ENCODE measurements at places on chromosomes 7 and 10. TPM values are rescaled to one million over a fixed set of nuclear protein-coding genes. Genes with fewer than 3 reads are reported as not detected.

DNA sequence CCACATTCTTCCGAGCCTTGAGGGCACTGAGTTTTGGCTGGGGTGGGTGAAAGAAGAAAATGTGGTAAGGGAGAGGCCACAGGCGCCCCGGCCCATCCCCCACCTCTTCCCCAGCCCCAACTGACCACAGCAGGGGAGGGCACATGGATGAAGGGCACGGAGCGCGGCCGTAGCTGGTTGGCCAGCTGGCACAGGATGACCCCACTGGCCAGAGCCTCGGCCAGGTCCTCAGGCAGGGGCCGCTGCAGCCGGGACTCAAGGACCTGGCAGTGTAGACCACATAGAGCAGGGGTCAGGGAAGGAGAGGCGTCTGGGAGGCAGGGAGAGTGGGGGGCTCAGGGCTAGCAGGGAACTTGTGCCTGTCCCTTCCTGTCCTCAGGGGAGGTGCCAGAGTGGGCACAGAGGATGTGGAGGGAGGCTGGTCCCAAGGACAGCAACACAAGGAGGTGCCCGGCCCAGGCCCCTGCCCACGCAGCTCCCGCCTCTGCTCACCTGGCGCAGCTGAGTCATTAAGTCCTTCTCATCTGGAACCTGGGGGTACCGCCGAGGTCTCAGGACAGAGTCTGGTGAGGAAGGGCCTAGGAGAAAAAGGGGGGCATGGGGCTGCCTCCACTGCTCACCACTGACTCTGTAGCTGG, 2.2 kb upstream of the SAP25 start:
- DNase-seq = no peak

Gene TLL2
- polyA plus RNA-seq = 1.1 TPM

DNA sequence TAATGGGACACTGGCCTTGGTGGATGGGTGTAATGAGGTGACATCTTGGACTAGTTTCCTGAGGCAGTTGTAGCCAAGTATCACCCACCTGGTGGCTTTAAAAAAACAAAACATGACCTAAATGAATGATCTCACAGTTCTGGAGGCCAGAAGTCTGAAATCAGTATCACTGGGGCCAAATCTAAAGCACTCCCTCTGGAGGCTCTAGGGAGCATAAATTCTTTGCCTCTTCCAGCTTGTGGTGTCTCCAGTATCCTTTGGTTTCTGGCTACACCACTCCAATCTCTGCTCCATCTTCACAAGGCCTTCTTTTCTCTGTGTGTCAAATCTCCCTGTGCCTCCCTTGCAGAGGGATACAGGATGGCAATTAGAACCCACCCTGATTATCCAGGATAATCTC, 342.9 kb downstream of the CALN1 start:
- no peak for DNase-seq

Gene NANOS1
- polyA plus RNA-seq = 4.4 TPM

Gene PRKCQ
- 14.6 TPM for polyA plus RNA-seq

DNA sequence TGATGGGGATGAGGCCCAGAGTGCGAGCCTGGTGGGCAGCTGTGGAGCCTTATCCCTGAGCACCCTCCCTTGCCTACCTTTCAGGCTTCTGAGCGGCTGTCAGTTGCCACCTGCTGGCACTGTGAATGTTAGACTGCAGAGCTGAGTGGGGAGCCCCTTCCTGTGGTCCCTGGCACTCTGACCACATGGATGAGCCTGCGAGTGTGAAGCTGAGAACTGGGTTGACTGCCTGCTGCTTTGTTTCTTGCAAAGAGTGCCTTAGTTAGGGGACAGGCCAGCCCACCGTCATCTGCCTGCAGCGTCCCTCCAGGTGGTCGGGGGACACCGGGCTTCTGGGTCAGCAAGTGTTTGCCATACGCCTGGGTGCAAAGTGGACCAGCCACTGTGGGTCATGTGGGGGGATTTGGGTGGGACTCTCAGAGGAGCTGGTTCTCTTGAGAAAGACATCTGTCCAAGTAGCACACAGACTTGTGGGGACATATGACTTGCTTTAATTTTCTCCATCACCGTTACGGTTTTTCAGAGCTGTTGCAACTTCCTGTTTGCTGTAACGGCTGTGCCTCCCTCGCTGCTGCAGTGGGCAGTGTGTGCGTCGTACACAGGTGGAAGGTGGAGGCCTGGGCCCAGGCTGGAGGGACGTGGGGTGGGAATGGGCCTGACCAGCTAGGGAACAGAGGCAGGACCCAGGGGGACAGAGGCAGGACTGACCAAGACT, 13.7 kb downstream of the INPP5A start:
- no peak for DNase-seq

Gene SPDYE2
- polyA plus RNA-seq = 14.1 TPM

Gene RNF133
- polyA plus RNA-seq = 0.21 TPM

GRCh38 chr7:39432368-39432767, 133.8 kb upstream of the YAE1 start:
- no peak for DNase-seq

DNA sequence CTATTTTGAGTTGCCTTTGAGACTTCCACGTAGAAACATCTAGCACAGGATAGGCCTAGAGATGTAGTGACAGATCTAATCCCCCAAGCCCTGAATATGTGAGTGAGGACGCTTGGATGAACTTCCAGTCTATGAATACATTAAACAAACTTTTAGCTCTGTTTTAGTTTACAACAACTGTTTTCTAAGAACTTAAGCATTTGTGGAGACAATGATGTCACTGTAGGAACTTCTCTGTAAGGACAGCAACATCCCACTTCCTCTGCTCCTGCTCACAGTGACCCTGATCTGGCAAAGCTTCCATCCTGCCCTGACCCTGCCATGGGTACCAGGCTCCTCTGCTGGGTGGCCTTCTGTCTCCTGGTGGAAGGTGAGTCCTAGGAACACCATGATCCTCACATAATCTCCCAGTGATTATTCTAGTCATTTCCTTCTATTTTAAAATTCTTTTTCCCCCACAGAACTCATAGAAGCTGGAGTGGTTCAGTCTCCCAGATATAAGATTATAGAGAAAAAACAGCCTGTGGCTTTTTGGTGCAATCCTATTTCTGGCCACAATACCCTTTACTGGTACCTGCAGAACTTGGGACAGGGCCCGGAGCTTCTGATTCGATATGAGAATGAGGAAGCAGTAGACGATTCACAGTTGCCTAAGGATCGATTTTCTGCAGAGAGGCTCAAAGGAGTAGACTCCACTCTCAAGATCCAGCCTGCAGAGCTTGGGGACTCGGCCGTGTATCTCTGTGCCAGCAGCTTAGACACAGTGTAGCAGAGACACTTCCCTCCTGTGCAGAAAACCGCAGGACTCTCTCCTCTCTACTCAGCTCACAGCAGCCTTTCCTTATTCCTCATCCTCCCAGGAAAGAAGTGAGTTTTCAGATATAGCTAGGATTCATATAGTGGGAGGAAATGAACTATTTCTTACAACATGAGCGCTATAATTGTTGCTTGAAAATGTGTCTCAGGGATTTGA, 194.4 kb upstream of the PRSS1 start:
- DNase-seq = no peak

GRCh38 chr10:101029520-101030295, 1.2 kb downstream of the PDZD7 start:
- DNase-seq = no peak

Gene SYNPO2L
- 0.92 TPM for polyA plus RNA-seq

DNA sequence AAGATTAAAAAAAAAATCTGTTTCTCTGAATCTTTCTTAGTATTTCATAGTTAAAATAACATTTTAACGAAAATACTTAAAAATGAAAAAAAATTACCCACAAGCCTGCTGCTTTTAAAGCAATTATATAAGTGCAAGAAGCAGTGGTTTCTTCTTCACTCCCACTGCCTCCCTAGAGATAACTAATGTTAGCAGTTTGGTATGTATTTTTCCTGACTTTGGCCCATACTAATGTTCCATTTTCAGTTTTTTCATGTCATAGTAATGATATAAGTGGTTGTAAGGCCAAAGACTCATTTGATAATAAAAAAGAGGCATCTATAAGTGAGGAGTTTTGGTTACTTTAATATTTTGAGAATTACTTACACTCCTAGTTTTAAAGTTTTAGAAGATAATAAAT, 24.3 kb upstream of the LAMB1 start:
- no peak for DNase-seq

- DNase-seq = no peak
Observed at GRCh38 chr7:99102809-99103690, 40.9 kb downstream of the SMURF1 start.
